ENCODE measurements at places on chromosomes 1 and 21. TPM values are rescaled to one million over a fixed set of nuclear protein-coding genes. Genes with fewer than 3 reads are reported as not detected.

The ADGRL2 gene
- polyA plus RNA-seq = not detected

The MRAP gene
- not detected for polyA plus RNA-seq

The BSND gene
- not detected for polyA plus RNA-seq

The PSRC1 gene
- polyA plus RNA-seq = 0.46 TPM

The BRDT gene
- polyA plus RNA-seq = not detected

The NTNG1 gene
- 0.69 TPM for polyA plus RNA-seq

The KIF17 gene
- polyA plus RNA-seq = not detected

The SLFNL1 gene
- polyA plus RNA-seq = 0.35 TPM

The SPRR2B gene
- polyA plus RNA-seq = not detected

The ANKRD65 gene
- 0.12 TPM for polyA plus RNA-seq

The TMPRSS3 gene
- polyA plus RNA-seq = 0.10 TPM

The PLA2G2F gene
- polyA plus RNA-seq = not detected

The DIRAS3 gene
- not detected for polyA plus RNA-seq

The UBE2U gene
- not detected for polyA plus RNA-seq

The CD5L gene
- polyA plus RNA-seq = not detected

The IL20 gene
- not detected for polyA plus RNA-seq

The TM2D1 gene
- 30.8 TPM for polyA plus RNA-seq

The ZSWIM5 gene
- polyA plus RNA-seq = 0.36 TPM

The MR1 gene
- polyA plus RNA-seq = 8.5 TPM

The DUSP12 gene
- 32.4 TPM for polyA plus RNA-seq

The AMY2A gene
- not detected for polyA plus RNA-seq

The EPHA8 gene
- polyA plus RNA-seq = not detected

The XPR1 gene
- 2.8 TPM for polyA plus RNA-seq

The MARK1 gene
- 0.16 TPM for polyA plus RNA-seq

The VSIG8 gene
- polyA plus RNA-seq = not detected

The HFM1 gene
- polyA plus RNA-seq = not detected

The RNF2 gene
- polyA plus RNA-seq = 13.9 TPM

The CFHR1 gene
- not detected for polyA plus RNA-seq

The LAX1 gene
- polyA plus RNA-seq = 7.9 TPM

The PKLR gene
- not detected for polyA plus RNA-seq

The TCHHL1 gene
- polyA plus RNA-seq = not detected

The RYR2 gene
- polyA plus RNA-seq = not detected

The DRAXIN gene
- polyA plus RNA-seq = 0.26 TPM

The S100A1 gene
- not detected for polyA plus RNA-seq

The KCNE1 gene
- not detected for polyA plus RNA-seq

The RAB7B gene
- polyA plus RNA-seq = not detected

The TMCO4 gene
- polyA plus RNA-seq = 17.3 TPM

The APOBEC4 gene
- not detected for polyA plus RNA-seq

The KRTAP19-3 gene
- polyA plus RNA-seq = not detected

The PLA2G2C gene
- polyA plus RNA-seq = 0.03 TPM

The EXOC8 gene
- polyA plus RNA-seq = 11.8 TPM

The KCNH1 gene
- not detected for polyA plus RNA-seq

The LGR6 gene
- 0.28 TPM for polyA plus RNA-seq

The BRINP2 gene
- not detected for polyA plus RNA-seq

The DMBX1 gene
- not detected for polyA plus RNA-seq

The PRAMEF20 gene
- polyA plus RNA-seq = not detected

The ATP5PB gene
- polyA plus RNA-seq = 52.9 TPM

The ZBED6 gene
- 2.8 TPM for polyA plus RNA-seq

The UBXN10 gene
- polyA plus RNA-seq = 0.10 TPM

The SFT2D2 gene
- 20.3 TPM for polyA plus RNA-seq
